ENCODE measurements at places on chromosomes 1 and 21. TPM values are rescaled to one million over a fixed set of nuclear protein-coding genes. Genes with fewer than 3 reads are reported as not detected.

DNA sequence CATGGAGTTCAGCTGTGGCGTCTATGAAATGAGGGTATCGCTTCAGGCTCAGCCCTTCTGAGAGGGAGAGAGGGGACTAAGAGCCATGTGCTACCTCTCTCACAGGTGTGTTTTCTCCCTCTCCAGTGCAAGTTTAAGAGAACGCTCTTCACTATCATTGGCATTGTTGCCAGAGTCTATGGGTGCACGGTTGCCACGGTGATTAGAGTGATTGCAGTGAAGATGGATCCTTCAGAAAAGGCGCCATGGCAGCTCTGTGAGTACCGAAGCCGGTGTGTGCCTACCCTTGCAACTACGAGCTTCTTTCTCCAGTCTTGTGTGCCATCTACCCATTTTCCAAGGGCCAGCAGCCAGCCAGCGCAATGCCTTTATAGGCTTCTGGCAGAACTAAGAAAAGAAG, 290.5 kb downstream of the OMA1 start:
- DNase-seq, result no peak

DNA sequence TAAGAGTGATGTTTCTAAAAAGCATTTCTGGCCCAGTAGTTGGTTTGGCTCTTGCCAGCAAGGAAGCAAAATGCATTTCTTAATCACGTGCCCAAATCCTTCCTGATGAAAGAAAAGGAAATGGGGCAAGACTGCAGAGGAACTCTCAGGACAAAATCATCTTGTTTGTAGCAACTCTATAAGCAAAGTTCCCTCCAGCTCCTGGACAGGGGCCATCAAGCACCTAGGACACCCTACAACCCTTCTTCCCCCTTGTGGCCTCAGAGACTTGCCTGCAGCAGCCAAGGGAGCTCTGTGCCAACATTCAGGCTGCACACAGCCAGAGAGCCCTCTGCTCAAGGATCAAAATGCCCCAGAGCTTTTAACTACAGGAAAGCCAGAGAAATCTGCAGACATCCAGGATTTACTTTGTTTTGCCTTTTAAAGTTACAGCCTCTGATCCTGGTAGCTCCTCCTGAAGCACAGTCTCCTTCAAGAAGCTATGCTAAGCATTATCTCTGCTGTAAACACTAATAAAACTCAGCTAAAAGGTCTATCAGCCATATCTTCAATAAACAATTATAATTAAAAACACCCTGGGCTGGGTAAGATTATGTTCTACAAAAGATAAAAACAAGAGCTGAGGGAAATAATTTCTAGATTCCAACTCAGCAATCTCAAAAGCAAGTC, 105.0 kb downstream of the KIAA0319L start:
- no peak for DNase-seq

GRCh38 chr1:39395357-39395831, 96.0 kb upstream of the BMP8A start:
- no peak for DNase-seq

DNA sequence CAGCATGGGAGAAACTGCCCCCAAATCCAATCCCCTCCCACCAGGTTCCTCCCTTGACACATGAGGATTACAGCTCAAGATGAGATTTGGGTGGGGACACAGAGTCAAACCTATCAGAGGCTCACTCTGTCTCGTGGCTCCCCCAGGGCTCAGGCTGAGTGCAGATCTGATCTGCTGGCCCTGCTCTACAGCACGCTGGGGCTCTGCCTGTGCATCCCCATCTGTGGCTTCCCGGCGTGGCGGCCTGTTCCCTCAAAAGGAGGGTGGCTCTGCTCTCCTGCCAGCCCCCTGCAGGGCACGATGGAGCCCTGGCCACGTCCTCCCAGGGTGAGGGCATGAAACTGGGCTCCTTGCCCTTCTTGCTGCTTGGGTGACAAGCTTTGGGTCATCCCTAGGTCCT, 19.8 kb upstream of the SMYD3 start:
- DNase-seq, result no peak

FCRLB gene
- 2.4 TPM for total RNA-seq

DNA sequence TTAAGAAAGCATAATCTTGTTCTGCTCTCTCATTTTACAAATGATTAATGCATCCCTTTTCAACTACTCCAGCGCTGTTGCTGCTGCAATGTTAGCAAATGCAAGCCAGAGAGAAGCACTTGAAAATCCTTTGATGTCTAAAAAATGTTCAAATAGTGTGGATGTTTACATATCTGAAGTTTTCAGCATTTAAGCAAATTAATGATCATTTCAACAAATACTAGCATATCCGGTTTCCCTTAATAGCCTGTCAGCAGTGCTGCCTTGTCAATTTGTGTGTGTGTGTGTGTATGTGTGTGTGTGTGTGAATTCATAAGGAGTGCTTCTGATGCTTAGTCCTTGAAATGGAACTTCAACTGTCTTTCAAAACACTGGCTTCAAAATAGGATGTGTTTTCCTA, 48.1 kb upstream of the WNT2B start:
- no peak for DNase-seq

- no peak for DNase-seq
Measured at GRCh38 chr21:16239659-16240265, 510.0 kb downstream of the USP25 start.

DNA sequence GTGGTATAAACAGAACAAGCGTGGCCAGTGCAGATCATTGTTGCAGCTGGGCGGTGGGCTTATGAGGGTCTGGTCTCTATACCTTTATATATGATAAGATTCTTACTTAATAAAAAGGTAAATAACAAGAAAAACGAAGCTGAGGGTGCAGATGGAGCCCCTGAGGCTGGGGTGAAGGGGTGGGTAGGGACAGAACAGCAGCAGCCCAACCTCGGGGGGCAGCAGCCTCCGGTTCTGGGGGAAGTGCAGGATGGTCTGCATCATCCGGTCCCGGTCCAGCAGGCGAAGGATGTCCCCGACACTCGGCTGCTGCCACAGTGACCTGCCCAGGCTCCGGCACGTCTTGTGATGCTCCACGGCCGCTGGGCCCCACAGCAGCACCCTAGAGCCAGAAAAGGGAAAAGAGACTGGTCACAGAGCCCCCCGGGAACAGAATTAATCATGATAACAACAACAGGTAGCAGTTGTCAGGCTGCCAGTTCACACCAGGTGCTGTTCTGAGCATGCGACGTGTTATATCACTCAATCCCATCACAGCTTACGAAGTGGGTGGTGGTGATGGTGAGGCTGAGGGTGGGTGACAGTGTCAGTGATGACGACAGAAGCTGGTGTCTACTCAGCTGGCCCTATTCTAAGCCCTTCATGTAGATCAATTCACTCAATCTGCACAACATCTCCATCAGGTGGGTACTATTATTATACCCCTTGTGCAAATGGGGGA, 35.5 kb downstream of the MRAP start:
- no peak for DNase-seq

KCNA2 gene
- 0.13 TPM for total RNA-seq

IRF6 gene
- 0.42 TPM for total RNA-seq

ERG gene
- not detected for total RNA-seq
